ENCODE measurements at places on chromosomes 3 and 15. TPM values are rescaled to one million over a fixed set of nuclear protein-coding genes. Genes with fewer than 3 reads are reported as not detected.

DNA sequence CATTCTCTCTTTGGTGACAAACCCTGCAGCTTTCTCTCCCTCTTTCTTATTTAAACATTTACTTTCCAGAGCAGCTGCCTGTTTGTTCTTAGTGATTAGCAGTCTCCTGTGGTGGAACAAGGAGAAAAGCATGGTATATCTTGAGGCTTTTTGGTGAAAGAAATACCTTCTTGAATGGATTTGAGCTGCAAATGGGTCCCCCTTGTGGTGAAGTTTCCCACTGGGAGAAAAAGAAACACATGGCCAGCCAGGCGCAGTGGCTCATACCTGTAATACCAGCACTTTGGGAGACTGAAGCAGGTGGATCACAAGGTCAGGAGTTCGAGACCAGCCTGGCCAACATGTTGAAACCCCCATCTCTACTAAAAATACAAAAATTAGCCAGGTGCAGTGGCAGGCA is 48.3 kb upstream of the ACP3 start:
- H3K4me3 ChIP-seq = no peak overlapping the region
- no peak for DNase-seq
- H3K4me1 ChIP-seq = no peaks in the 10 kb centered on the region
- peaks cover 4% of the 10 kb centered on the region for H3K27me3 ChIP-seq

DNA sequence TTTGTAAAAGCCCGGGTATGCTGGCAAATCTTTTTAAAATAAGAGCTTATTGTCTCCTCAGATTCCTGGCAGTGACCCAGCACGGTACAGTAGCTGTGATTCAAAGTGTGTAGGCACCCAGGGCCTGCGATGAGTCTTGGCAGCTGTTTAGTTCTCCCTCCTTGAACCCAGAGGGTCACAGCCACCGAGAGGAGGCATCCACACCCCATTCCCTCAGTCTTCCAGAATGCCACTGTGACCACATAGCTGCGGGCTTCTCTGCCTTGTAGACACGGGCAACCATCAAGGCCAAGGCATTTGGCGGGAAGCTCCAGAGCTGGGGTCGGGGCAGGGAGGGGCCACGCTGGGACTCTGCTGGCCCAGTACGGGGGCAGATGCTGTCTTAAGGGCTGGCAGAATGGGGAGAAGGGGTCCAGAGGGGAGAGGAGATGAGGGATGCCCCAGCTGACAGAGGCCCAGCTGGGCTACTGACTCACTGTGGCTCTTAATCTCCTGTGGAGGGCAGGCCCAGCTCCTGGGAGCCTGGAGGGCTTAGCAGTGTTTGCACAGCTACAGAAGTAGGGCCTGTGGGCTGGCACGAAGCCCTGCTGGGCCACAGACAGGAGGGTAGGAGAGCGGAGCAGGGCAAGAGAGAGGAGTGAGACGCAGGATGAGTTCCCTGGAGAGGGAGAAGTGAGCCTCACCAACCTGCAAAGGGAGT is 68.8 kb upstream of the DLG1 start:
- no peaks in the 10 kb centered on the region for H3K36me3 ChIP-seq
- no peaks in the 10 kb centered on the region for H3K4me1 ChIP-seq
- DNase-seq = no peak
- H3K27me3 ChIP-seq = peaks cover 8% of the 10 kb centered on the region
- H3K4me3 ChIP-seq = no peak overlapping the region

DNA sequence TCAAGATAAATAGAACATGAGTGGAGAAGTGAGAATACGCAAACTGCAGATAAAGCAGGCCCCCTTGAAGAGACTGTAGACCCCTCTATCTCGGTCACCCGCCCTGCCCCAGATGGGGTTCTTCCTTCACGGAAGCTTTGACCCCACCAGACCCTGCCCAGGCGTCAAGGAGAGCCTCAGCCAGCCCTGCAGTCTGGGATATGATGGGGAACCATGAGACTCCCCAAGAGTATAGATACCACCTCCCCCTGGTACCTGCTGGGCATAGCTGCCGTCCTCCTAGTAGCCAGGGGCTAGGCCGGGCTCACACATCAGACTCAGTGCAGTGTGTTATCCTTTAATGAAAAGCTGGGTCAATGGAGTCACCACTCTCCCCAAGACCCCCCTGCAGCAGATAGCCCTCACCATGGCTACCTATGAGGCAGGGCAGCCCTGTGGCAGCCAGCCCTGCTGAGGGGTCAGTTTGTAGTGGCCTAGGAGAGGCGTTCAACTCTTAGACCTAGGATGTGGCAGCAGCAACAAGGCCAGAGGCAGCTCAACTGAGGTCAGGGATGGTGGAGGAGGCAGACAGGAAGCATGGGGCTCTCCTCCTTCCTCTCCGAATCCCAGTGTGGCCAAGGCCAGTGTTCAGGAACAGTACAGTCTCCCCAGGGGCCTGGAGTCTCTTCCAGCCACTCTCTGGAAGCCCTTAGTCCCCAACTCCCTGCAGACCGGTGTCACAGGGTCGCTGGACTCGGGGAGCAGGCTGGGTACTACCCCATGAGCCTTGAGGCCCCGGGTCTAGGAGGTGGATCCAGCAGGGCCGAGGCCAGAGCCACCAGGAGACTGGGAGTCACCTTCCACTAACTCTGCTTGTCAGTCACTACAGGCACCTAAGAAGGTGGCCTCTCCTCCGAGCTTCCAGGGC is 26.1 kb downstream of the PLXNB1 start:
- no peaks in the 10 kb centered on the region for H3K4me1 ChIP-seq
- no peak for DNase-seq
- H3K4me3 ChIP-seq = no peak overlapping the region
- H3K27ac ChIP-seq = no peak overlapping the region
- H3K36me3 ChIP-seq = no peaks in the 10 kb centered on the region
- no peaks in the 10 kb centered on the region for H3K27me3 ChIP-seq

CCR9 gene
- total RNA-seq = not detected

GABRB3 gene
- total RNA-seq = not detected

Data from activated T-helper 2 cell treated with anti-CD3 and anti-CD28 coated beads, Interferon-gamma antibody, Interleukin-2, Interleukin-4, amounts not matched to agents 10 μg/mL and 5 μg/mL and 100 μg/mL, durations not matched to agents 14 hours and 24 hours and 36 hours (primary cell).